GM20000 (cell line): ENCODE measurements at places on chromosomes 4 and X.

GRCh38 chr4:84855774-84856173, 110.7 kb downstream of the WDFY3 start:
- DNase-seq, result no peak

- no peak for DNase-seq
Observed at GRCh38 chr4:180541678-180542077, 1701.5 kb upstream of the TENM3 start.

DNA sequence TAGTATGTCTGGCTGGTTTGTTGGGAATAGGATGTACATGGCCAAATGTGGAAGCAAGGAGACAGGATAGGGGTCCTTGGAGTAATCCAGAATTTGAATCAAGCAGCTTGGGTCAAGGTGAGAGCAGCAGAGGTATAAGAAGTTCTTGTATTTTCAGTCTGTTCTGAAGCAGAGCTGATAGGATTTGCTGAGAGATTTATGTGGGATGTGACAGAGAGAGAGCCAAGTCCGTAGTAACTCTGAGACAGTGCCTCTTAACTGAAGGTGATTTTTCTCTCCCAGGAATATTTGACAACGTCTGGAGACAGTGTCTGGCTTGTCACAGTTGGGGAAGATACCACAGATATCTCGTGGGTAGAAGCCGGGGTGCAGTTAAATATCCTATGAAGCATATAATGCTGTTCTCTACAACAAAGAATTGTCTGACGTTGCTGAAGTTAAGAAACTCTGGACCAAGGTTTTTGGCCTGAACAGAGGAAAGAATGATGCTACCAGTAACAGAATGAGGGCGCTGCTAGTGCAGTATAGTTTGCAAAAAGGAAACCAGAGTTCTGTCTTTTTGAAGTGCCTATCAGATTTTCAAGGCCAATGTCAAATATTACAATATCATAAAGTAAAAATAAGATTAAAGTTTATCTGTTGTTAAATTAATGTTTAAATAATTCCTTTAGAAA, 184.0 kb downstream of the ARHGAP24 start:
- DNase-seq, result no peak

DNA sequence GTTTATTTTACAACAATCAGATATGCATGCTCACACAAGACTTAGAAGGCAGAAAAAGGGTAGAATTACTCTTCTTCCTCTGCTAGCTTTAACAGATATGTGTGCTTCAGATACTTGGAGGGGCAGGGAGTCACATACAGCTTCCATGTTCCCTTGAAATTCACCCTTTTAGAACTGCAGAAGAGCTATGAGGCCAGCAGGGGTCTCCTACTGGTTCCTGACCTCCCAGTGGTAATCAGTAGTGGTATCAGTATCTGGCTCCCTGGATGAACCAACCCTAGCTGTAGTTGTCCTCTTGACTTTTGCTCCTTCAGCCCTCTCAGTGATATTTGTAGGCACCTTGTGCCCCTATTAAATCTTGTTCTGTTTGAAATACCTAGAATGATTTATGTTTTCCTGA, 81.5 kb downstream of the RCHY1 start:
- no peak for DNase-seq
